ENCODE measurements at places on chromosomes 4 and X.

DNA sequence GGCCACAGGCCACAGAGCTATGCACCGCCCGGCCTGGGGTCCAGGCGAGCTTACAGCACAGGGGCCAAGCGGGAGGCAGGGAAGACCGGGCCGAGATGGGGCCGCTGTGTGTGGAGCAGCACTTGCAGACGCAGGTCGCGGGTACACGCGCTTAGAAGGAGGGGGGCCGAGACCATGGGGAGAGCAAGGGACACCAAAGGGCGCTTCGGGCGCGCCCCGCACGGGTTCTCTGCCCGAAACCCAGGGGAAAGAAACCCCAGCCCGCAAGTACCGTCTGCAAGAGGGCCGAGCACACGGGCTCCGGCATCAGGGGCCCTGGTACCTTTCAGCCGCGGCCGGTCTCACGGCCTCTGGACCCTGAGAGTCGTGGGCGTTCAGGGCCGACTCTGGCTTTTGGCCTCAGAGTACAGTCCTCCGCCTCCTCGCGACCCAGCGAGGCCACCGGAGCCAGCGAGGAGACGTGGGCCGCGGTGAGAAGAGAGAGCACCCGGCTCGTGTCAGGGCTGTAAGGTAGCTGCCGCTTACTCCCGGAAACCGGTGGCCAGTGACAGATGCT, 342 bp downstream of the EOLA2 start:
- no peak for DNase-seq

GRCh38 chr4:43782391-43782790, 666.2 kb downstream of the KCTD8 start:
- peak; percentile 8 for DNase-seq

DNA sequence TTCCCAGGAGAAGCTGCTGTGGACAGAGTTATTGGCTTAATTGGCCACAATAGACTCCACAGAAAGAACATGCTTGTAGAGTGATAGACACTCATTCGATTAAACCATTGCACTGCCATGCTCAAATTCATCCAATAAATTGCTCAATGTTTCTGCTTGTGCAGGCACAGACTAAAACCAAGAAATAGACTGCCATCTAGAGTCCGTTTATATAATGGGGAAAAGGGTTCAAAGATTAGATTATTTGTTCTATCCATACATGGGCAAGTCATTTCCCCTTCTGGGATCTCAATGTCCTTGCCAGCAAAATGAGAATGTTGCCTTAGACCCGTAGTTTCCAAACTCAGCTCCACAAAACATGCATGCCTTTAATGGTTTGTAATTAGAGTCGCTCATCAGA, 8.7 kb downstream of the SMIM10 start:
- peak; percentile 16 for DNase-seq

DNA sequence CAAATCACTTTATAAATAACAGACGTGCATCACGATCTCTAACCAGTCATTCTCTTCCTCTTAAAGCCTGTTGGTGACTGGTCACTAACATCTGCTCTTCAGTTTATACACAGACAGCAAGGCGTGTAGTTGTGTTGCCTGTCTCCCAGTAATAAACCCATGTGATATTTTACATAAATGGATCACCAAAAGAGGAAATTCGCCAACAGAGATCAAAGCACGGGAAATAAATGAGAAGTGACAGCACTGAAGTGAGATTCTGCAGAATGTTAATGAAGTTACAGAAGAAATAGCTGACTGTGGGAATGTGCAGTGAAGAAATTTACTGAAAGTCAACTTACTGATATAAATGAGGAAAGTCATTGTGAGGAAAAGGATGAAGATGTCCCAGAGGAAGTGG, 47.0 kb downstream of the AFF1 start:
- DNase-seq = no peak

GRCh38 chr4:38503689-38504395, 160.2 kb upstream of the KLF3 start:
- DNase-seq = no peak

GRCh38 chr4:59818656-59819055, 1381.5 kb upstream of the ADGRL3 start:
- no peak for DNase-seq

DNA sequence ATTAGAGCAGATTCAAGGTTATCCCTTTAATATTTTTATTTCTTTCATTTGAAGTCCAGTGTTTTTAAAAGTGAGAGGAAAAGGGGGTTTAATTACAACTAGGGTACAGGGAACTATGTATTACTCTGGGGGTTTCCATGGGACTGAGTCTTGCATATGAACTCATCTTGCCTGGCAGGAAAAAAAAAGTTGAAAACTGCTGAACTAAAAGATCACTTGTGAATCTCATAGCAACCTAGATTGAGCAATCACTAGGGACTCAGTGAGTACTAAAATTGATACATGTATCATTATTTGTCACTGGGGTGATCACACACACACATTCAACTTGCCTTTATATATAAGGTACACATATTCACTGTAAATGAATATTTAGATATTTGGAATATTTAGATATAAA, 180.7 kb upstream of the SFRP2 start:
- DNase-seq = no peak

- DNase-seq = no peak
Observed at GRCh38 chrX:103276581-103277002, at the start of gene TCEAL5. TSS of gene TCEAL5 (minus strand) at chrX:103276750. CDS start at chrX:103274563, 2,187 bp downstream.

- no peak for DNase-seq
Observed at GRCh38 chr4:98284640-98285046, 23.5 kb downstream of the RAP1GDS1 start.

DNA sequence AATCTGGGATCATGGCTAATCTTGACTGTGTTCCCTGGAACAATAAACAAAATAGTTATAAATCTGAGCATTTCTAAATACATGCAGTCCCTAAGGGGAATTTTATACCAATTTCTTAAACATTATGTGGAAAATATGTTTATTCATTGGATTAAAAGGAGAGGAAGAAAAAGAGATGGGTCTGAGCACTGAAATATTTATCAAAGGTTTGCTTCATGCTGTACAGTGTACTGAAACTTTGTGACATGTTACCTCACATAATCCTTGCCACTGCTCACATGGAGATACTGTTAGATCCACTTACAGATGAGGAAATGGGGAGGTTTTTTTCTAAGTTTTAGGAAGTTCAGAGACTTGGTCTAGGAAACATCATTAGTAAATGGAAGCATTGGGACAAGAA, 443.6 kb downstream of the SPRY1 start:
- DNase-seq = no peak

- DNase-seq = no peak
Observed at GRCh38 chr4:96379524-96379923, 539.6 kb downstream of the PDHA2 start.

- no peak for DNase-seq
Observed at GRCh38 chrX:121569609-121570008, 522.2 kb downstream of the GLUD2 start.

DNA sequence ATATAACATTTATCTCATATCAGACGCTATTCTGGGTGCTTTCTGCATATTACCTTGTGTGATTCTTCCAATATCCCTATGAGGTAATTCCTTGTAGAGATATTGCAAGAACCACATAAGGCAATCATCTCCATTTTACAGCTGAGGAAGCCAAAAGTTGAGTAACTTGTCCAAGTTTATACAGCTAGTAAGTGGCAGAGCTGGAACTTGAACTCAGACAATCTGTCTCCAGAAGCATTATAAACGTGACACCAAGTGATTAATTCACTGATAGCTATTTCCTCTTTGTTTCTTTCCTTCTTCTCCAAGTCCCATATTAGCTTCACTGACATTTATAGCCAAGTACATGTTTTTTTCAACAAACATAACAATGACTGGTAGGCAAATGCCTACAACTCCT, 7.3 kb downstream of the EMCN start:
- DNase-seq = no peak

Data from NCI-H510A treated with DMSO at 0.1 percent for 48 hours (cell line).